ENCODE measurements at places on chromosomes 12 and 14.

DNA sequence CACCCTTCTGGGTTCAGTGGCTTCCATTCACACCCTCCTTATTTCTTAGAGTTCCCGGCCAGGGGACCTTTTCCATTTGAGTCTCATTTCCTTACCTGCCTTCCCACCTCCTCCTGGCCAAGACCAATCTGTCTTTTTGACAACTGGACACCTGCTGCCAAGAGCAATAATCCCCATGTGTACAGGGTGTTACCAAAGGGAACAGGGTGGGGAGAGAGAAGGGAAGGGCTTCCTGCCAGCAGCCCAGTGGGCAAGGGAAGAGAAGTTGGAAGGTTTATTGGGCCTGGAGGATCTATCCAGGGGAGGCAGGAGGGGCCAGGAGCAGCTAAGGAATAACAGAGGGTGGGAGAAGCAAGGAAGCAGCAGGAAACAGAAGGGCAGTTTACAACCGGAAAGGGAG lies 346.2 kb downstream of the C12orf75 start:
- DNase-seq = no peak

- no peak for DNase-seq
Observed at GRCh38 chr12:67299526-67299925, 30.4 kb downstream of the CAND1 start.

- DNase-seq = no peak
Observed at GRCh38 chr12:95100264-95101190, 27.1 kb upstream of the NR2C1 start.

GRCh38 chr14:76023757-76024156 lies 38.2 kb downstream of the IFT43 start:
- DNase-seq = no peak

GRCh38 chr14:85471156-85471555 lies 58.8 kb upstream of the FLRT2 start:
- no peak for DNase-seq

DNA sequence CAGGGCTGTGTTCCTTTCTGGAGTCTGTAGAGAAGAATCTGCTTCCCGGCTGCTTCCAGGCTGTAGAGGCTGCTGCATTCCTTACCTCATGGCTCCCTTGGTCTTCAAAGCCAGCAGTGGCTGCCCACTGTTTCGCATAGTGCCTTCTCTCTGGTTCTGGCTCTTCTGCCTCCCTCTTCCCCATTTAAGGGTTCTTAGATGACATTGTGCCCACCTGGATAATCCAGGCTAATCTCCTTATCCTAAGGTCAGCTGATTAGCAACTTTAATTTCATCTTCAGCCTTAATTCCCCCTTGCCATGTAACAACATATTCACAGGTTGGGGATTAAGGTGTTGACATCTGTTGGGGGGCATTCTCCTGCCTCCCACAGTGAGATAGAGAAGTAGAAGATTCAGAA lies 208.6 kb upstream of the TMTC1 start:
- no peak for DNase-seq
